Pancreas (tissue), 10 donors: ENCODE measurements at places on chromosomes 4 and X. TPM values are rescaled to one million over a fixed set of nuclear protein-coding genes. Genes with fewer than 3 reads are reported as not detected.
A peak's percentile ranks its signal among the peaks of the same experiment; 100 is the strongest.

GRCh38 chr4:181613200-181613599 is 630.0 kb upstream of the TENM3 start:
- H3K27ac ChIP-seq, result no peak overlapping the region
- H3K27me3 ChIP-seq, result no peaks in the 10 kb centered on the region
- no peak overlapping the region for H3K4me3 ChIP-seq
- no peak for DNase-seq
- H3K4me1 ChIP-seq, result no peaks in the 10 kb centered on the region

TMEM156 gene
- 0.49 TPM for polyA plus RNA-seq

DNA sequence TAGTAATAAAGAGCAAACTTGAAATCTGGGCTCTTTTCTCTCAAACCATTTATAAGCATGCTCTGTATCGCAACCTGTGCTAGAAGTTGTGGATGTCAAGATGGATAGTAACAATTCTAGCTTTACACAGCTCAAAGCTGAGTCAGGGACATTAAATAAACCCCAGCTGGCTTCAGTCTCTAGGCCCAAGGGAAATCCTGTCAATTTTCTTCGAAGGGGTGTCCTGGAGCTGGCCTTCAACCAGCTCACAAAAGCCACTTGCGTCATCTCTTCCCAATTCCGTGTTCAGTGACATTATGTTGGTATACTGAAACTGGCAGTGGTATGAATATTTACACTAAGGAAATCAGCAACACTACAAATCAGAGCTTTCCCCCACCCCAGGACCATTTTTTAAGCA is 89.8 kb upstream of the PRKG2 start:
- DNase-seq, result no peak
- no peaks in the 10 kb centered on the region for H3K27me3 ChIP-seq
- H3K27ac ChIP-seq, result no peak overlapping the region
- no peaks in the 10 kb centered on the region for H3K4me1 ChIP-seq

DNA sequence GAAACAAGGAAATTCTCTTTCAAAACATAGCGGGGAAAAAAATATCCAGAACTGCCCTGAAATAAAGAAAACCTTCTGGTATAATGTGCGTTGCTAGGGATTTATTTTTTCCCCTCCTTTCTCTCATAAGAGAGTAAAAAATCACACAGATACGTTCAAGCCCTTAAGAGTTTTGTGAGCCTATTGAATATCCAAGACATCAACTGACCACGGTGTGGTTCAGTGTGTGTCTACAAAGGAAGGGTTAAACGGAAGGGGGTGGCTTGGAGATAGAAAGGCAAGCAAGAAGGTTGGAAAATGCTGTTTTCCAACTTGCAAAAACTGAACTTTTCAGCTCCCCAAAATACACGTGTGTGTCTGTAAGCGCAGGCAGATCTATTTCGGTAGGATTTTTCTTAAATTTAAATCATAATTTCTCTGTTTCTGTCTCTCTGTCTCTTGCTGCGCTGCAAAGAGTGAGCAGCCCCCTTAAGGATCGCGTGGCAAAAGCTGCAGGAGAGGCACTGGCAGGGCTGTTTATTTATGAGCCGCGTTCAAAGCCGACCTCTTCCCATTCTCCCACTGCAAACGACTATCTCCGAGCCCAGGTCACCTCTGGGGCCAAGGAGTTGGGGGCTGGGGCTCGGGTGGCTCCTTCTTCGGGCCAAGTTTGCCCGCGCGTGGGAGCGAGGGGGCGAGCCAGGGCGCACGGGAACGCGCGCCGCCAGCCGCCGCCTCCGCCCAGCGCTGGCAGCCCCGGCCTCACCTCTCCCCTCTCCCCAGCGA is 492 bp upstream of the SLIT2 start:
- H3K27me3 ChIP-seq, result peaks cover 12% of the 10 kb centered on the region
- no peaks in the 10 kb centered on the region for H3K36me3 ChIP-seq
- DNase-seq, result no peak
- H3K27ac ChIP-seq, result no peak overlapping the region
- peak overlapping the region; percentile 55 for H3K4me3 ChIP-seq
- H3K4me1 ChIP-seq, result peaks cover 14% of the 10 kb centered on the region

PPARGC1A gene
- polyA plus RNA-seq, result 3.2 TPM

GRCh38 chr4:102657206-102657605 is 103.6 kb downstream of the MANBA start:
- no peak for DNase-seq
- H3K27ac ChIP-seq, result no peak overlapping the region
- no peaks in the 10 kb centered on the region for H3K4me1 ChIP-seq

DNA sequence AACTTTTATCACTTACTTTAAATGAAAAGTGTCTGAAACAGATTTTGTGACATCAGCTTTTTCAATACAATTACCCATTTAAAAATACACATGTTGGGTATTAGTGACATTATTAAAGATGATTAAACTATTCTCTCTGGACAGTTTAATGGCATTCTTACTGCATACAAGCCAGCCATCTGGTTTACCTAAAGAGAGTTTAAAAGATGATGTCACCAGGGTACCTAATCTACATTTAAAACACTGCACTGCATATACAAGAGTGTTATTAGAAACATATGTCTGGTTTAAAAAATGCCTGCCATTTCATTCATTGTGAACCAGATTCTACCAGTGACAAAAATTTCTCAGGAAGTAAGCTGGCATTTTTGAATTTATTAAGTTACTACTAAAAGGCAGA is 919.1 kb downstream of the ADGRL3 start:
- no peaks in the 10 kb centered on the region for H3K27me3 ChIP-seq

- H3K4me3 ChIP-seq, result no peak overlapping the region
- no peak overlapping the region for H3K27ac ChIP-seq
These were observed 40.4 kb upstream of the MAGEB10 start for GRCh38 chrX:27767387-27767786.

DNA sequence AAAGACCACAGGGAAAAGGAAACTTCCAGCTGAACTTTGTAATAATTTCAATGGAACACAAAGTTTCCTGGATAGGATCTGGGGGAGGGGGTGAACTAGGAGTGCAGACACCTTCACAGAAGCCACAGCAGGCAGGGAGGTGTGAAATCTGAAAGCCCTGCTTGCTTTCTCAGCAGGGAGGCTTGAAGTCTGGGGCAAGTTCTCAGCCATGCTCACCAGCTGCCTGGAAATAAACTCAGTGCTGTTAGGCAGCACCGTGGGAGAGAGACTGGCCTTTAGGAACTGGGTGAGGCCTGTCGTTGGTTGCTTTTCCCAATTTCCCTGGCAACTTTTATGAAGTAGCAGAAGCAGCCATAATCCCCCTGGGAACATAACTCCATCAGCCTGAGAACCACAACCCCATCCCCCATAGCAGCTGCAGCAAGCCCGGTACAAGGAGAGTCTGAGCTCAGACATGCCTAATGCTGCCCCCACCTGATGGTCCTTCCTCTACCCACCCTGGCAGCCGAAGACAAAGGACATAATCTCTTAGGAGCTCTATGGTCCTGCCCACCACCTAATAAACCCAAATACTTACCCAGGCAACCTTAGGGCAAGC is 39.2 kb upstream of the NMU start:
- H3K4me1 ChIP-seq, result no peaks in the 10 kb centered on the region
- no peaks in the 10 kb centered on the region for H3K27me3 ChIP-seq
- H3K4me3 ChIP-seq, result no peak overlapping the region
- DNase-seq, result no peak
- H3K36me3 ChIP-seq, result no peaks in the 10 kb centered on the region
- H3K27ac ChIP-seq, result no peak overlapping the region

ERAS gene
- polyA plus RNA-seq, result 0.11 TPM

- H3K4me1 ChIP-seq, result no peaks in the 10 kb centered on the region
- no peaks in the 10 kb centered on the region for H3K27me3 ChIP-seq
- H3K36me3 ChIP-seq, result no peaks in the 10 kb centered on the region
- DNase-seq, result no peak
These were observed 94.1 kb upstream of the GPR34 start for GRCh38 chrX:41594634-41595033.

DNA sequence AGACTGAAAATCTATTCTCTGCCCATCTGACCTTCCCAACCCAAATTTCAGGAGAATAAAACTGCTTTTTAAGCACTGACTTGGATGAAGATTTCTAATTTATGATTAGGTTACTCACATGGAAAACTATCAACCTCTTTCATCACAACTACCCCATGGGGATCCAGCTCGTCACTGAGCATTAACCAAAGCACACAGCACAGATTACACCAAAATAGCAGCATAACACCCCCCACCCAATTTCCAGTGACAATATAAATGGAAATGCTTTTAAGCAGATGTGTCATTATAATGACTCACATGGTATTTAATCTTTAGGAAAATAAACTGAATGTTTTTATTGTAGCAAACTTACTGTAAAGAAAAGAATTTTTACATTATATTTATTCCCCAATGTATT is 9.7 kb downstream of the SERTM2 start:
- H3K27ac ChIP-seq, result no peak overlapping the region
- no peaks in the 10 kb centered on the region for H3K4me1 ChIP-seq
- H3K4me3 ChIP-seq, result no peak overlapping the region
- no peaks in the 10 kb centered on the region for H3K27me3 ChIP-seq
- no peaks in the 10 kb centered on the region for H3K36me3 ChIP-seq

GRCh38 chrX:104282166-104282725 is 27.5 kb upstream of the ESX1 start:
- H3K27me3 ChIP-seq, result peaks cover 16% of the 10 kb centered on the region
- H3K4me3 ChIP-seq, result no peak overlapping the region
- no peaks in the 10 kb centered on the region for H3K36me3 ChIP-seq
- DNase-seq, result no peak
- no peaks in the 10 kb centered on the region for H3K4me1 ChIP-seq

- H3K27ac ChIP-seq, result no peak overlapping the region
- H3K4me1 ChIP-seq, result no peaks in the 10 kb centered on the region
- no peaks in the 10 kb centered on the region for H3K27me3 ChIP-seq
These were observed 121.6 kb upstream of the PUDP start for GRCh38 chrX:7269589-7269988.

DNA sequence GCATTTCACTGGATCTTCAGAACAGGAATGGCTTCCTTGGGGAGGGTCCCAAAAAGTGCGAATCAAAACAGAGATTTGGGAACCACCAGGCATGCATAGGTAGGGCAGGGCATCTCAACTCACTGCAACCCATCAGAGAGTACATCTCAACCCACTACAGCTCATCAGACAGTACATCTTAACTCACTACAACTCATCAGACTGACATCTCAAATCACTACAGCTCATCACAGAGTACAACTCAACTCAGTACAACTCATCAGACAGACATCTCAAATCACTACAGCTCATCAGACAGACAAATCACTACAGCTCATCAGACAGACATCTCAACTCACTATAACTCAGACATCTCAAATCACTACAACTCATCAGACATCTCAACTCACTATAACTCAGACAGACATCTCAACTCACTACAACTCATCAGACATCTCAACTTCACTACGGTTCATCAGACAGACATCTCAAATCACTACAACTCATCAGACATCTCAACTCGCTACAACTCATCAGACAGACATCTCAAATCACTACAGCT is 47.5 kb upstream of the CLDN34 start:
- no peak for DNase-seq
- H3K27ac ChIP-seq, result no peak overlapping the region
- no peaks in the 10 kb centered on the region for H3K4me1 ChIP-seq
- no peak overlapping the region for H3K4me3 ChIP-seq
- H3K36me3 ChIP-seq, result no peaks in the 10 kb centered on the region
- H3K27me3 ChIP-seq, result no peaks in the 10 kb centered on the region

- H3K36me3 ChIP-seq, result no peaks in the 10 kb centered on the region
- no peak for DNase-seq
- H3K27me3 ChIP-seq, result no peaks in the 10 kb centered on the region
- no peak overlapping the region for H3K27ac ChIP-seq
These were observed 6.3 kb downstream of the CPE start for GRCh38 chr4:165385126-165385525.

GRCh38 chr4:6641164-6641970 is 882 bp downstream of the MRFAP1 start:
- H3K4me1 ChIP-seq, result peaks cover 14% of the 10 kb centered on the region
- peak overlapping the region; percentile 87 for H3K27ac ChIP-seq

DNA sequence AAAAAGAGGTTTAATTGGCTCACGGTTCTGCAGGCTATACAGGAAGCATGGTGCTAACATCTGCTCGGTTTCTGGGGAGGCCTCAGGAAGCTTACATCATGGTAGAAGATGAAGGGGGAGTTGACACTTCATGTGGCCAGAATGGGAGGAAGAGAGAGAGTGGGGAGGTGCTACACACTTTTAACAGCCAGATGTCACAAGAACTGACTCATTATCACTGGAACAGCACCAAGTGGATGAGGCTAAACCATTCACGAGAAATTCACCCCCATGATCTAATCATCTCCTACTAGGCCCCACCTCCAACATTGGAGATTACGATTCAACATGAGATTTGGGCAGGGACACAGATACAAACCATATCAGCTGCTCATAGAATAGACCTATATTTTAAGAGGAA is 255.8 kb downstream of the OPHN1 start:
- no peaks in the 10 kb centered on the region for H3K4me1 ChIP-seq
- no peak for DNase-seq
- H3K27ac ChIP-seq, result no peak overlapping the region
- H3K4me3 ChIP-seq, result no peak overlapping the region

GRCh38 chrX:71496476-71496875 is 36.4 kb upstream of the OGT start:
- H3K27me3 ChIP-seq, result no peaks in the 10 kb centered on the region
- DNase-seq, result no peak
- H3K4me3 ChIP-seq, result no peak overlapping the region
- no peaks in the 10 kb centered on the region for H3K4me1 ChIP-seq
- H3K27ac ChIP-seq, result no peak overlapping the region

MAGEB10 gene
- not detected for polyA plus RNA-seq

DNA sequence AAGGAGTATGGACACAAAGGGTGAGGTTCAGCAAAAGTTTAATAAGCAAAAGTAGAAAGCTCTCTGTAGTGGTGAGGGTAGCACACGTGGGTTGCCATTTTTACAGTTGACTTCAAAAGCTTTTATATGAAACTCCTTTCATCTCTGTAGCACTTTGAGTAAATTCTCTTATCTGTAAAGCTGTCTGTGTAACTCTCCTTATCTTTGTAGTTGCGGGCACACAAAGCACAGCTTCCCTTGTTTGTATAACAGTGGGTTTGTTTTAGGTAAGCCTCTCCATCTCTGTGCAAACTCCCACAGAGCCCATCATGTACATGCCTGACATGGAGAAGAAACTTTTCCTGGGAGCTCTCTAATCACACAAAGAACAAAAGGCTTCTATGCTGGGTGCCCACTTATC is 325.9 kb upstream of the PABPC5 start:
- no peaks in the 10 kb centered on the region for H3K4me1 ChIP-seq
- no peaks in the 10 kb centered on the region for H3K36me3 ChIP-seq
- no peak for DNase-seq
- H3K27ac ChIP-seq, result no peak overlapping the region
- no peak overlapping the region for H3K4me3 ChIP-seq
- H3K27me3 ChIP-seq, result no peaks in the 10 kb centered on the region

CLDN2 gene
- polyA plus RNA-seq, result 1.7 TPM
